Spleen (tissue), 13 donors: ENCODE measurements at places on chromosomes 5 and 9. TPM values are rescaled to one million over a fixed set of nuclear protein-coding genes. Genes with fewer than 3 reads are reported as not detected.

DNA sequence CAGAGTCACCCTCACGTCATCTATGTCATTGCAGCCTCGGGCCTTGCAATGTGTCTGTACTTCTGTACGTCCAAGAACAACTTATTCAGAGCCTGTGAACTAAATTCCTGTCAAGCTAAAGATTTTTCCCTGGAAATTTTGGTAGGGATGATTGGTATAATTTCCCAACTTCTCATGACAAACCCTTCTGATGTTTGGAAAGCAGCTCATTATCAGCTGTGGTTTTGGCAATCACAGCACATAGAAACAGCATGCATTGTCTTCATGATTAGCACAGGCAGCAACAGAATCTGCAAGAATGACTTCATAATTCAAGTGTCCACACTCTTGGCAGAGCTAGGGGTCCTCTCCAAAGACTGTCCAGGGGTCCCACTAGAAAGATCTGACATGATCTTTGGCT is 49.5 kb downstream of the APBA1 start:
- no peak for DNase-seq

Gene HTR4
- not detected for total RNA-seq

GRCh38 chr9:89454498-89455355 is 43.2 kb downstream of the SEMA4D start:
- DNase-seq, result peak; percentile 83

GRCh38 chr9:124285903-124286291 is 28.1 kb downstream of the NEK6 start:
- DNase-seq, result peak; percentile 86

Gene ODF2
- total RNA-seq, result 25.9 TPM

- no peak for DNase-seq
Observed at GRCh38 chr9:122039234-122039633, 53.9 kb downstream of the TTLL11 start.

GRCh38 chr5:4244306-4244705 is 648.7 kb downstream of the IRX1 start:
- DNase-seq, result no peak

DNA sequence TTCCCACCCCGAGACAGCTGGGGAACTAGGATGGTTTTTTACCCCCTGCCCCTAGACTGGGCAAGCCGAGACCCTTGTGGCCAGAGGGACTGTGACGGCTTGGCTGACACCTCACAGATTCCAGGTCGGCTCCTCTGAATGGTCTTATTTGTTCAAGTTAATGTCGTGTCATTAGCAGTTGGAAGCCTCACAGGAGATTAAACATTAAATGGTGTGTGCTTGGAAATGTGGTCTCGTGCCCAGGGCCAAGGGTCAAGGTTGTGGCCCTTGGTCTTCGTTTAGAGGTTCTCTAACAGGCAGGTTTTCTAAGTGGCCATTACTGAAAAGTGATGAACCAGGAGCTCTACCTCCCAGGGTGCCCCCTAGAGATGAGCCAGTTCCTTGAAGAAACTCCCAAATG is 61.2 kb upstream of the RXRA start:
- no peak for DNase-seq

GRCh38 chr5:133439859-133440258 is 172.5 kb downstream of the FSTL4 start:
- no peak for DNase-seq

Gene CMYA5
- 0.32 TPM for total RNA-seq
